ENCODE measurements at places on chromosomes 1 and 21.

- no peak for DNase-seq
Observed at GRCh38 chr21:17610911-17611310, 1.8 kb downstream of the BTG3 start.

- DNase-seq: no peak
Observed at GRCh38 chr1:201119206-201120197, 7.3 kb upstream of the CACNA1S start.

DNA sequence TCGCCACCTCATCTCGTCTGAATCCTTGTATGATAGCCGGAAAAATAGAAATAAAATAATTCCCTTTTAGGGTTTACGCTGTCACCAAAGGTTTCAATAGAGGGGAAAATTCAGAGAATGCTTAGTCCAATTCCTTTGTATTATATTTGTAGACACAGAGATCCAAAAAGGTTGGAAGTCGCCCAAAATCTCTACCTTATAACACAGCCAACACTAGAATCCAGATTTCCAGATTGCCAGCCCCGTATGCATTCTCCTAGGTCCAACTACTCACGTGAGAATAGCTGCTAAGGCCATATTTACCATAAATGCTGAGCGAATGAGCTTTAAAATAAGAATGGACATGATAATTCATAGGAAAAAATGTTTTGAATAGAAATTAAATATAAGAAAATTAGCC is 124.5 kb downstream of the KCNK1 start:
- no peak for DNase-seq

DNA sequence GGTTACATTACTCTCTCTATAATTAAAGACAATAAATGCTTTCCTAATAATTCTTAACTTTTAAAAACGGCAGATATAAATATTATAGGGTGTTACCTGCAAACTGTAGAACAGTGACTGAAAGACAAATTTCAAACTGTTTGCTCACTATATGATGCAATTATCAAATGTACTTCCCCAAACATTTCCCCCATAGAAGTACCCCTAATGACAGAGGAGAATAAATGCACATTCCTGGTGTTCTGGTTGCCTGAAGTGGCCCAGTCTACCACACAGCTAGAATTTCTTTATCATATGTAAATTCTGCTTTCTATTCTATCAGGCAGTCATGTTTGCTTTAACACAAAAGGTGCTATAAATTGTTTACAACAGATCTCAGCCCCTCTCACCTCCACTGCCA is 70.4 kb downstream of the VAV3 start:
- DNase-seq: no peak

DNA sequence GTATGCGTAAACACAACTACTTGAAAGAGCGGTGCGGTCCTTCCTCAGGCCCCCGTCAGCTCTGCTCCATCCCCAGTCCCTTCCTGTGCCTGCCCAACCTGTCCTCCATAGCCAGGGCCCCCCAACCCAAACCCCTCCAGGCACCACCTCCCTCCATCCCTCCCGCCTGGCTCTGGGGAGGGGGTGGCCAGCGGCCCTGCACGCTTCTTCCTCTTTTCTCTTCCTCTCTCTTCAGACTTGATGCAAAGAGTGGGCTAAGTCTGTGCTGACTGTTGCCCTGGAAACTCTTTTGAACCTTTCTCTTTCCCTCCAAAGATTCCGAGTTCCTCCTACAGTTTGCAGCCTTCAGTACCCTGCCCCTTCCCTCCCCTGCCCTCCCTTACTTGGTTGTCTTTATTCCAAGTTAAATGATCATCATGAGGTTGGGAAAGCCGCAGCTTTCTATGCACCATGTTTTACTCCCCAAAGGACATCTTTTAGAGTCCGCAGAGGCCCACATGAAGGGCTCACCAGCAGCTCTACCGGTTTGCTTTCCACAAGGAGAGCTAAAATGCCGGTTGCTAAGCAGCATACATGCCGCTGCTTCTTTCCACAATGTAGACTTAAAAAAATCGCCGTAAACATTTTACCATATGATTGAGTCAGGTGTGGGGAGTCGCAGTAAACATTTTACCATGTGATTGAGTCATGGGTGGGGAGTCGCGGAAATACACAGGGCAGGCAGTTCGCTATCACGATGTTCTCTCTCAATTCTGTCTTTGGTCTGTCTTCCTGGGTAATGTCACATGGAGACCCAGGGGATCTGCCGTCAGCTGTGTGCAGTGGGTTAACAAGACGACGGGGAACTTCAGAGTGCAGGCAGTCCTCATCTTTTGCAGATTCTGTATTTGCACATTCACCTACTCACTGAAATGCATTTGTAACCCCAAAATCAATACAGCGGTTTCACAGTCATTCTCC is 525.3 kb downstream of the KIF26B start:
- DNase-seq: no peak

DNA sequence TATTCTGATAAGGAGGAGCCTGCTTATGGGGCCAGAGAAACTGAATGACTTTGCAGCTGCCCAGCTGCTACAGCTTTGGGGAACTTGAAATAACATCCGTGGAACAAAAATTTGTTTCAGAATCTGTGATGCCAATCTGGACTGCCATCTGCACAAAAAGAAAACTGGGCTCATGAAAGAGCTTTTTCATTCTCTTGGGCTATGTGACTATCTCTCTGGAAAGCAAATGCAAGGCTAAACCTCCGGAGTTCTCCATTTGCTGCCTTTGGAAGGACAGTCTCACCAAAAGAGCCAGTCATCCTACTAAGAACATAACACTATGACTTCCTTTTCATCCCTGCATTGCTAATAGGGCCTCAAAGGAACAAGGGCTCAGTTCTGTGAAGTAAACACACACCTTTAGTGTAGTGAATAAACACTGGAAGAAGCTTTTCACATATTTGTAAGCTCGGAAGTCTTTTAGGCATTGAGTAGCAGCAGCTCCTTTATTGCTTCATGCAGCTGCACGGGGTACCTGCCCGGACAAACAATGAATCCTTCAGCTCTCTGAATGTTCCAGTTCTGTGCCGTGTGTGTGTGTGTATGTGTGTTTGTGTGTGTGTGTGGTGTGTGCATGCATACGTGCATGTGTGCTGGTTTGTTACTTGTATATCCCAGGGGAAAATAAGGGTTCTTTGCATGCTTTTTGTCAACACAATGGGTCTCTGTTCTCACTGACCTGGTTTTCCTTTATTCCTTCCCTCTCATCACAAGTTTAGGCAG is 255.5 kb upstream of the SGIP1 start:
- no peak for DNase-seq

DNA sequence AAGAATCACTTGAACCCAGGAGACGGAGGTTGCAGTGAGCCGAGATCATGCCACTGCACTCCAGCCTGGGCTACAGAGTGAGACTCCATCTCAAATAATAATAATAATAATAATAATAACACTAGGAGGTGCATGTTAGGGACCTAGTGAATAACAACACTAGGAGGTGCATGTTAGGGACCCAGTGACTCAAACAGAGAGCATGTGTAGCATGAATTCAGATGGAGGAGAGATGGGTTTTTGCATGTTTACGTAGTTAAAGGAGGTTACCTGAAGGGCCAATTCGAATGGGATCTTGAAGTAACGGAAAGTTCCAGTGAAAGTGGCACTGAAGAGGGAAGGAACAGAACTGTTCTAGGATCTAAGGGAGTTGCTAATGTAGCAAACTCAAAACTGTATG is 7.1 kb upstream of the KCNK1 start:
- DNase-seq: no peak

- peak; percentile 39 for DNase-seq
Observed at GRCh38 chr1:7915826-7916500, 24.7 kb downstream of the TNFRSF9 start.

- no peak for DNase-seq
Observed at GRCh38 chr1:117574161-117574835, 31.6 kb upstream of the TENT5C start.

DNA sequence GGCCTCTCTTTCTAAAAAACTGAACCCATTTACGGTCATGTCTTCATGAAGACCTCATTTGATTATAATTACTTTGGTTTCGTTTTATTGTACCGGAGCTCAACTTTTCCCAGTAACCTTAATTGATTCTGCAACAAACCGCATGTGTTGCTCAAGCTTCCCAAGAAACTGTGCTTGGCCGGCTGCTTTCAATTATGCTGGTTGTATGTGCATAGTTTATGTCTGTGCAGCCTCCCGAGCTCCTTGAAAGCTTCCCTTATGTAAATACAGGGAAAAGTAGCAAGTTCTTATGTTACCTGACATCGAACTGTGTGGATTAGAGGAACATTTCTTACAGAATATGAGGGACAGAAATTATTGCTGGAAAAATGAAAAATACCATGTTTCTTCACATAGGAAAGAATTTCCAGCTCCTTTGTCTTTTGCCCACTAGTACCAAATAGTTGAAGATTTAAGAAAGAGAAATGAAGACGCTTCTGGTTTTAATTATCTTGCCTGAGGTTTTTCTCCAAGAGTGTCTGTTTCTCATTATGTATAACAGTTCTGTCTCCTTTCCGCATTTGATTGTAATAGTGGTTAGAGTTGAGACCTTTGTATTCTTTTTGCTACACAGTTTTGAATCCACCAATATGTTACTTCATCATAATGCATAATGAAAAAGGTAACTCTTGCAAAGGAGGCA is 2.1 kb downstream of the VCAM1 start:
- DNase-seq: no peak

GRCh38 chr1:209873067-209873799 is 45.5 kb downstream of the UTP25 start:
- DNase-seq: no peak

GRCh38 chr21:29704719-29705118 is 235.1 kb downstream of the GRIK1 start:
- DNase-seq: no peak

GRCh38 chr1:229114315-229114714 is 156.6 kb upstream of the RAB4A start:
- DNase-seq: no peak

GRCh38 chr1:230622151-230622550 is 20.1 kb upstream of the COG2 start:
- no peak for DNase-seq

- no peak for DNase-seq
Observed at GRCh38 chr1:6960860-6961259, 175.6 kb downstream of the CAMTA1 start.

- DNase-seq: no peak
Observed at GRCh38 chr1:243837907-243838535, 12.0 kb downstream of the AKT3 start.

GRCh38 chr1:6360117-6360496 is 33.5 kb downstream of the ACOT7 start:
- no peak for DNase-seq

- no peak for DNase-seq
Observed at GRCh38 chr1:10819198-10819901, 22.9 kb upstream of the CASZ1 start.

- no peak for DNase-seq
Observed at GRCh38 chr1:150596095-150596892, 16.9 kb upstream of the MCL1 start.

DNA sequence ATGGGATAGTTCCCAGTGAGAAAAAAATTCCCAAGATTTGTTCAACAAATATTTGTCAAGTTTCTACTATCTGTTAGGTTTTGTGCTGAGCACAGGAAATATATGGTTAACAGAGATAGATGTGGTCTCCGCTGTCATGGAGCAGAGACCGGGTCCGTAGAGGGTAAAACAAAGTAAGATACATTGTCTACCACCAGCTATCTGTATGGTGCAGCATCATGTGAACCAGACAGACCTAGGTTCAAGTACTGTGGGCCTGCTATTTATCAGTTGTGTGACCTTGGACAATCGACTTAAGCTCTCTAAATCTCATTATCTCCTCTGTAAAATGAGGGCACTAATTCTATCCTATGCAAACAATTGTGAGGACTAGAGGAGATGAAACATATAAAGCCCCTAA is 109.8 kb downstream of the DUSP10 start:
- DNase-seq: no peak

- DNase-seq: no peak
Observed at GRCh38 chr1:9904596-9904995, 5.5 kb downstream of the CTNNBIP1 start.

GRCh38 chr21:37224861-37225839 is 42.0 kb downstream of the VPS26C start:
- no peak for DNase-seq

DNA sequence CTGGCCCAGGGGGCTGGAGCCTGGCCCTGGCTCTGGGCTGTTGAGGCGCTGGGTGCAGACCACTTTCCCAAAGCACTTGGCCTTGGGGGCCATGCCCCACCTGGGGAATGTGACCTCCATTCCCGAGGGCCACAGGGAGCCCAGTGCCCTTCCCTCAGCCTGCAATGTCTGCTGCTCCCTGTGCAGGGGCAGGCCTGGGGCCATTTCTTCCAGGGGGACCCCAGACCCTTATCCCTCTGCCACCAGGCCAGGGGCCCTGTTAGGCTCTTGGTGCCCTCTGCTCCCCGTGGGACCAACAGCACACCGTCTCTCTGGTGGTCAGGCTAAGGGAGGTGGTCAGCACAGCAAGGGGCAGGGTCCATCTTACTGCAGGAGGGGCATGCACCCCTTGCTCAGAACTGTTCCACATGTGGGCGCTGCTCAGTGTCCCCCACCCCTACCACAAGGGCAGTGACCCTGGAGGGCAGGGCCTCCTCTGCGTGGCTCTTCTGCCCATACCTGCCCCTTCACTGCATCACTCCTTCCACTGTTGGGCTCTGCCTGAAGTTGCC is 1.1 kb upstream of the TMEM52 start:
- no peak for DNase-seq

All from stimulated activated CD8-positive, alpha-beta memory T cell treated with anti-CD3 and anti-CD28 coated beads, Interleukin-4, amount 100 ng/mL, for 1 hour (primary cell).